ENCODE measurements at places on chromosomes 4 and X.

- no peaks in the 10 kb centered on the region for H3K4me1 ChIP-seq
- H3K27ac ChIP-seq: peak overlapping the region; percentile 41
- H3K36me3 ChIP-seq: peaks cover 5% of the 10 kb centered on the region
- no peak overlapping the region for H3K4me3 ChIP-seq
- no peaks in the 10 kb centered on the region for H3K27me3 ChIP-seq
These were observed 26.5 kb downstream of the SEC31A start for GRCh38 chr4:82864336-82864979.

- H3K27me3 ChIP-seq: no peaks in the 10 kb centered on the region
- no peak overlapping the region for H3K27ac ChIP-seq
- peaks cover 55% of the 10 kb centered on the region for H3K36me3 ChIP-seq
- DNase-seq: no peak
These were observed 85.4 kb downstream of the PHKA2 start for GRCh38 chrX:18898492-18898891.

- H3K36me3 ChIP-seq: no peaks in the 10 kb centered on the region
- H3K27ac ChIP-seq: no peak overlapping the region
- no peaks in the 10 kb centered on the region for H3K4me1 ChIP-seq
- DNase-seq: no peak
- no peak overlapping the region for H3K4me3 ChIP-seq
These were observed 1886.4 kb upstream of the TENM3 start for GRCh38 chr4:180356766-180357165.

GRCh38 chrX:38061335-38061734 is 55.0 kb downstream of the SYTL5 start:
- no peaks in the 10 kb centered on the region for H3K4me1 ChIP-seq
- no peaks in the 10 kb centered on the region for H3K27me3 ChIP-seq
- H3K27ac ChIP-seq: no peak overlapping the region

DNA sequence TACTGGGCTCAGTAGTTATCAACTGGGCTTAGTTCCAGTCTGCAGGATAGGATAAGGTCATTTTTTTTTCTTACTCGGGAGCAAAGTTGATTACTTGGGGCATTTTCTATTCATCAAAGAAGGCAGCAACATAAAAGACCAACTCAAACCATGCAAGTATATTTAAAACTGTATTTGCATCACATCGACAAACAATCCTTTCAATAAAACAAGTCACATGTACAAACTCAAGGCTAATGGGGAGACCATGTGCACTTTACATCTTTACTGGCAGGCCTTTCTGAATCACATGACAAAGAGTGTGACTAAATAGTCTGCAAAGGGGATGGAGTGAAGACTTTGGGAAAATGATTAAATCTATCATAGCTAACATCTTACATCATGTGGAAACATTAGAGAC is 610.4 kb upstream of the BOD1L1 start:
- no peaks in the 10 kb centered on the region for H3K4me1 ChIP-seq
- H3K4me3 ChIP-seq: no peak overlapping the region
- H3K36me3 ChIP-seq: no peaks in the 10 kb centered on the region
- no peak for DNase-seq

- no peaks in the 10 kb centered on the region for H3K27me3 ChIP-seq
- H3K36me3 ChIP-seq: peaks cover 68% of the 10 kb centered on the region
- DNase-seq: no peak
- H3K27ac ChIP-seq: no peak overlapping the region
These were observed 150.0 kb downstream of the PDE5A start for GRCh38 chr4:119478446-119479179.

DNA sequence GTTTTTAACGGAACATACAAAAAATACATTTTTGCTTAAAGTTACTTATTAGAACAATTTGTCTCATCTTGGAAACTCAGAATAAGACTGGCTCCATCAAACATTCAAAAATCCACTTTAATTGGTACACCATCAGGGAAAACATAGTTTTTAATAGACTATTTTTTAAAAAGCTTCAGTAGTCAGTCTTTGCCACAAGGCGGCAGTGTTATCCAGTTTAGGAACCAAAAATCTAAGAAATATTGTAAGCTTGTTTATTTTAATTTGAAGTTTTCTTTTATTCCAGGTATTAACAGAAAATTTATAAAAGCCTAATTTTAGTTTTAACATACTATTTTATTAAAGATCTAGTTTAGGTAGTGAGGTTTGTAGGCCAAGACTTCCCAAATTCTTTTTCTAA is 107.7 kb downstream of the APOOL start:
- H3K27me3 ChIP-seq: no peaks in the 10 kb centered on the region
- H3K4me1 ChIP-seq: no peaks in the 10 kb centered on the region
- H3K36me3 ChIP-seq: no peaks in the 10 kb centered on the region
- DNase-seq: no peak

GRCh38 chr4:120694973-120695372 is 227.6 kb downstream of the PRDM5 start:
- no peak overlapping the region for H3K4me3 ChIP-seq
- no peaks in the 10 kb centered on the region for H3K4me1 ChIP-seq
- no peak for DNase-seq
- no peaks in the 10 kb centered on the region for H3K36me3 ChIP-seq
- H3K27ac ChIP-seq: no peak overlapping the region
